ENCODE measurements at places on chromosomes 7 and 10. TPM values are rescaled to one million over a fixed set of nuclear protein-coding genes. Genes with fewer than 3 reads are reported as not detected.

GIMAP6 gene
- 0.56 TPM for total RNA-seq

SMO gene
- total RNA-seq = 4.8 TPM

ABCB4 gene
- 0.28 TPM for total RNA-seq

ASZ1 gene
- not detected for total RNA-seq

DNMBP gene
- 21.1 TPM for total RNA-seq

LRRC61 gene
- total RNA-seq = 0.85 TPM

All from regular cardiac myocyte (primary cell).